Astrocyte (in vitro differentiated cells and primary cell): ENCODE measurements at places on chromosomes 12 and 14.
A peak's percentile ranks its signal among the peaks of the same experiment; 100 is the strongest.

DNA sequence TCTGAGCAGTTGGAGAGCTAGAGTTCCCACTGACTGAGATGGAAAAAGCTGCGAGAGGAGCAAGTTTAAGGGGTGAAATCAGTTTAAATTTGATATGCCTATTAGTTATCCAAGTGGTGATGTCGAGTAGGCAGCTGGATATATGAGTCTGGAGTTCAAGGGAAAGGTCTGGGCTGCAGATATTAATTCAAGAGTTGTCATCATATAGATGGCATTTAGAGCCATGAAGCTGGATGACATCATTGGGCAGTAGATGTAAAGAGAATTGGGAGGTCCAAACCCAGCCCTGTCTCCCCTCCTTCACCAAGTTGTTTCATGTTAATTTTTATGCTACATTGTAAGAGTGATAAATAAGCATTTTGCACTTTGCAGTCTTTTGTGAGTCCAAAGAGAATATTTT is 898.1 kb downstream of the GALC start:
- DNase-seq, result peak; percentile 25

DNA sequence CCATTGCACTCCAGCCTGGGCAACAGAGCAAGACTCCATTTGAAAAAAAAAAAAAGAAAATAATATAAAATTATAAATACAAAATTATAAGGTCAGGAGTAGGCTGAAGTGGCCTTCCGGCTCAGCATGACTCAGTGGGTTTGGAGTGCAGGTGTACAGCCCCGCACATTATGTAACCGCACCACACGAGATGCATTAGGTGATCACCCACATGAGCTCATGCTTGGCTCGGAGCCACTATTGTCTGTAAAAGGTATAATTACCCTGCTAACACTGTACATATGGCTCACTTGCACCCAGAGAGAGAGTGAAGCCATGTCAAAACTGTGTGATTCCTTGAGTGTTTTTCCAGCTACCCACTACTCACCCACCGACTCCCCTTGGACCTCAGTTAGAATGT is 557.0 kb downstream of the SLC6A15 start:
- DNase-seq, result no peak

DNA sequence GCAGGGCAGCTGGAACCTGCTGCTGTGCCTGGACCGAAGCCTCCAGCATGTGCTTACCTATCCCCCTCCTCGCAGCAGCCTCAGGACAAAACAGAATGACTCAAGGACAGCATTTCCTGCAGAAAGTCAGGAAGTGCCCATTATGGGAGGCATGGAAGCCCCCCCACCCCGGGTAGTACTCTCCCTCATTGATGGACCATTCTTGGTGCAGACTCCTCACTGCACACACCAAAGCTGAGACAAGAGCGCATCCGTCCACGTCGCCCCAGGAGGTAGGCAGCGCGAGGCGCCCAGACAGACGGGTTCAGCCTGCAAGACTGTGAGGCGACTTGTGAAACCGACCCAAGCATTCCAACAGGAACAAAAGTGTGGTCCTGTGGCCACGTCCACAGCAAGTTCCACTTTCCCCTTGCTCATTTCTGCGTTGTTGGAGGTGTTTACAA is 243.9 kb upstream of the ATXN7L3B start:
- DNase-seq, result no peak

GRCh38 chr12:175250-175649 is 38.7 kb downstream of the SLC6A12 start:
- no peak for DNase-seq

DNA sequence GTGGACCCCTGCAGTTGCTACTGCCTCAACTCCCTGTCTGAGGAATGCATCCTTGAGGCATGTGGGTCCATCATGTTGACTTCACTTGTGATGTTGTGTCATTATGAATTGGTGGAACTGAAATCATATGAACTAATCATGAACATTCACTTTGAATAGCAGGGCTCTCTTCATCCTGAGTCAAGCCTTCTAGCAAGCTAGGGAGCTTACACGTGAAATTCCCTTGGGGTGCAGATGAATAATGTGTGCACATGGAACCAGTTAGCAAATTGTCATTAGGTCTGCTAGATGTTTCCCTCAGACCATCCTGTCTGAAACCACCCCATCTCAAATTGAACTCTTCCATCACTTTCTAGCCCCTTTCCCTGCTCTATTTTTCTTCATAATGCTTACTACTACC is 3.6 kb downstream of the COQ6 start:
- DNase-seq, result no peak

- DNase-seq, result no peak
Measured at GRCh38 chr14:24095271-24096068, 1.4 kb downstream of the PCK2 start.

GRCh38 chr12:48489012-48489411 is 6.7 kb downstream of the C12orf54 start:
- DNase-seq, result peak; percentile 10

- no peak for DNase-seq
Measured at GRCh38 chr14:91059576-91060350, 678 bp downstream of the RPS6KA5 start.

DNA sequence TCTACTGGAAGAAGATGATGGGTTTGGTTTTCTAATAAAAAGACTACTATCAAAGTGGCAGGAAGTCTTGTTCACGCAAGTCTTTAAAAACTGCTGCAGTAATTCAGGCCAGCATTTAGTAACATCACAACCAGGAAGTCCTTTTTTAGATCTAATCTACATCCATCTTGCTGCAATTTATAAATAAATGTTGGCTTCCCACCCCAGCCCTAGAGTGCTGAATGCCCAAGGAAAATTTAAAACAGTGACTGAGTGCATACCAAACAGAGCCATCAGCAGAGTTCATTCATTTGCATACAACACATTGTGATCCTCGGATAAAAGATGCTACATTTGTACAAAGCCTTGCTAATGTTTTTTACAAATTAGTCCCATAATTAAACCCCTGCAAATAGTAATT is 72.1 kb downstream of the PHLDA1 start:
- DNase-seq, result peak; percentile 33

- no peak for DNase-seq
Measured at GRCh38 chr12:57049890-57050289, at the start of gene MYO1A. Gene MYO1A, minus strand, starts transcription at chr12:57050129. Its CDS starts 1,806 bp downstream, at chr12:57048323.
